Activated gamma-delta T cell treated with Interleukin-2 at 50 U/mL for 16 hours (primary cell): ENCODE measurements at places on chromosomes 7 and 10.

- no peak for DNase-seq
Observed at GRCh38 chr7:151060416-151061212, 1.2 kb downstream of the SLC4A2 start.

GRCh38 chr7:52569151-52569550 lies 466.3 kb upstream of the POM121L12 start:
- DNase-seq = no peak

DNA sequence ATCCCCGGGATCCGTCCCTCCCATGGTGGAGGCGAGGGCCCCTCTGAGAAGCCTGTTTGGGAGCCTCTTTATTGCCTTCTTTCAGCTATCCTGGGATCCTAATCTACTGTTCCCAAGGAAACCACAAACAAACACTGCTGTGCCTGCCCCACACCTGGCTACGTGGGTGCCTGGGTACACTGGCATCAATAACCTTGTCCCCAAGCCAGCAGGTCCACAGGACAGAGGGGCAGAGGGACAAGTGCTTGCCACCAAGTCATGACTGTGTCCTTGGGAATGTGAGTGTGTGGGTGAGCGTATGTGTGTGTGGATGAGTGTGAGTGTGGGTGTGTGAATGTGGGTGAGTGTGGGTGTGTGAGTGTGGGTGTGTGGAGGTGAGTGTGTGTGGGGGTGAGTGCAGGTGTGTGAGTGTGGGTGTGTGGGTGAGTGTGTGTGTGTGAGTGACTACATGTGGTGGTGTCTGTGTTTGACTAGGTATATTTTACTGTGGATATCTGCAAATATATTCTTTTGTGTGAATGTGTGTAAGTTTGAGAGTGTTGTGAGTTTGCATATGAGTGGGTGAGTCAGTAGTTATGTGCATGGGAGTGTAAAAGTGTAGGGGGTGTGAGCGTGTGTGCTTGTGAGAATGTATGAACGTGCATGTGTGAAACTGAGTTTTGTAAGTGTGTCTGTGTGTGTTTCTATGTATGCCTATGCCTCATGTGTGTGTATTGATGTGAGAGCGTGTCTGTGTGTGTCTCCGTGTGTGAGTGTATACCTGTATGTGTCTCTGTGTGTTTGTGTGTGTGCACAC lies 96.1 kb downstream of the TNS3 start:
- no peak for DNase-seq

DNA sequence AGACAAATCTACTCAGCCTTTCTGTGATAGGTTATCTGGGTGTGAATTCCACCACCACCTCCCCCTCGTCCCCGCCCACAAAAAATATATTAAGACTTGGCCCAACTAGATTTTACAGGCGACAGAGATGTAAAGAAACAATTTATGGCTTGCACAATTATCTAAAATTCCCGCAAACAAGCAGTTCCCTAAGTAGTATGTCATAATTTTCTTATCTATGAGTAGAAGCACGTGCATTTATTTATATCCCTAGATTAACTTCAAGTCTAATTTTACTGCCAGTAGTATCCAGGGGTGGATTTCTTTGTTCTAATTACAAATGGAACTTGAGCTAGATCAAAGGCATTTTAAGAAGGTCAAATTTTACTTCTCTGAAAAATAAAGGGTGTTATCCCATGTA lies 1.7 kb downstream of the TSPAN12 start:
- no peak for DNase-seq

GRCh38 chr7:44281811-44282600 lies 43.4 kb downstream of the CAMK2B start:
- no peak for DNase-seq

DNA sequence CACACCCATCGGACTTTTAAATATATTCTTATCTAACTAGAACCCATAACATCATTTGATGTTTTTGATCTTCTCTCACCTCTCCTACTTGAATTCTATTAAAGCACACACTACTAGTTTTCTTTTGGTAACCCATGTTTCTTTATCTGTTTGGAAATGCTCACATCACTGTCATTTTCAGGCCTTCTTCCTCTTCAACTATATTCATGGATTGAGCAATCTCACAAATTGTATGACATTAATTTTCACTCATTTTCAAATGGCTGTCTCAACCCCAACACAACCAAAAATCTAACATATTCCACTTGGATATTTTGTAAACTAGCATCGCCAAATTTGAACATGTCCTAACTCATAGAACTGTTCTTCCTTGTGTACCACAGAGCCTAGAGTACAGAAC lies 488.0 kb upstream of the SEMA3A start:
- DNase-seq = no peak

DNA sequence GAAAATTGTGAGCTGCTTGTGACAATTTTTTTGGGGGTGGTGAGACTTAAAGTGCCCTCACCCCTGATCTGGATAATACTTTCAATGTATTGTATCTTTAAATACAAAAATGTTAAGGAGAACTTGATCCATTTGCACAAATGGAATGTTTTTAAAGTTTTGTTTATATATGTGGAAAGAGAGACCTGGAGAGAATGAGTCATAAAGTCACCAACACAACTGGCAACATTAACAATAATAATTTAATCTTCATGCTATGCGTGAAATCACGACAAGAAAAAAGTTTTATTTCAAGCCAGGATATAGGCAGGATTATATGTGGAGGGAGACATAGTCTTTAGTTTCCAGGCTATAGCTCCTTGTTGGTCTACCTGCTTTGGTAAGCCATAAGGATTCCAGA lies 537.5 kb downstream of the GPAM start:
- no peak for DNase-seq

DNA sequence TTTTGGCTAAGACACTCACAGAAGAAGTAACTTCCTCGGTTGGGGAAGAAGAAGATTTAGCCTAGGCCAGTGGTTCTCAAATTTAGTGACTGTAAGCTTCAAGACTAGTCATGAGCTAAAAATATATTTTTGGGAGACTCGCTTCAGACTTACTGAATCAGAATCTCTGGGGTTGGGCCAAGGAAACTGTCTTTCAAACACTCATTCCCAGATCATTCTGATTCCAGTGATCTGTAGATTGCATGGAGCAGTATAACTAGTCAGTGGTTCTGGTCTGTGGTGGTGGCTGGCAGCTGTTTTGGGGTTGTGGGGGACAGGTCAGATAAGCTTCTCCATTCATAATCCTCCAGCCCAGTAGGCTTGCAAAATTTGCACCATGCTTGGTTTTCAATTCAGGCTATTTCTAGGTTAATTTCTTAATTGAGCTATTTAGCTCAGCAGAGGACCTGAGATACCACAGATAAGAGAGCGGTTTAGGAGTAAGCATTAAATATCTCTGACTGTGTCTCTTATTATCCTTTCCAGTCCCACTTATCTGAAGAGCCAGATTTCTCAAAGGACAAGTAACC lies 3.8 kb upstream of the KAT6B start:
- DNase-seq = no peak

GRCh38 chr7:81925530-81925929 lies 155.7 kb upstream of the HGF start:
- no peak for DNase-seq

- no peak for DNase-seq
Observed at GRCh38 chr10:11449761-11450160, 161.7 kb downstream of the USP6NL start.

DNA sequence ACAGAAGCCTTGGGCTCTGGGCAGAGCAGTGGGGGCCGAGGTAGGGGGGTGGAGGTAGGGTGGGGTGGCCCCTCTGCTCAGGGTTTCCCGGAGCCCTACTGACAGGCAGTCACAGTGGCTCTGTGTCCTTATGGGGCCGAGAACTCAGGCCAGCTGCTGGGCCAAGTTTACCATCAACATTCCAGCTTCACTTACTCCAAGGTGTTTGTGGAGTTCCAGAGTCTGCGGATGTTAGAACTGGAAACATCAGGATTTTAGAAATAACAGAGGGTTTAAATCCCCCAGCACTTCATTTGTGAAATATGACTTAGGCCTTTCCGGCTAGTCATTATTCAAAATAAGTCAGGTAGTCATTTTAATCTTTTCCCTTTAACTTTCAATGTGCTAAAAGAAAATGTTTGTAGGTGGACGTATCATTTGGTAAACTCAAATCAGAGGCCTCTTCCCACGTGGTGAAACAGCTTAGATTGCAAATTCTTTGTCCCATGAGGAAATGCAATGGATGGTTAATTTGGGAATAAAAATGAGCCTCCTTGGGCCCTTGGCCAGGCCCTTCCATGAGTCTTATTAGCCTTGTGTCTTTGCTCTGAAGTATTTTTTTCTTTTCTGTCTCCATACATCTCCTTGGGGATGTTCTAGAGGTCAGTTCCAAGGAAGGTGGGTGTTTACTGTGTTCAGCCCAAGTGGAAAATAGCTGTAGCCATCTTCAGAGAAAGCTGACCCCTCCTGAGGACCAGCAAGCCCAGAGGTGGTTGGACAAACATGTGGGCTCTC lies 99.6 kb upstream of the BTBD16 start:
- no peak for DNase-seq

DNA sequence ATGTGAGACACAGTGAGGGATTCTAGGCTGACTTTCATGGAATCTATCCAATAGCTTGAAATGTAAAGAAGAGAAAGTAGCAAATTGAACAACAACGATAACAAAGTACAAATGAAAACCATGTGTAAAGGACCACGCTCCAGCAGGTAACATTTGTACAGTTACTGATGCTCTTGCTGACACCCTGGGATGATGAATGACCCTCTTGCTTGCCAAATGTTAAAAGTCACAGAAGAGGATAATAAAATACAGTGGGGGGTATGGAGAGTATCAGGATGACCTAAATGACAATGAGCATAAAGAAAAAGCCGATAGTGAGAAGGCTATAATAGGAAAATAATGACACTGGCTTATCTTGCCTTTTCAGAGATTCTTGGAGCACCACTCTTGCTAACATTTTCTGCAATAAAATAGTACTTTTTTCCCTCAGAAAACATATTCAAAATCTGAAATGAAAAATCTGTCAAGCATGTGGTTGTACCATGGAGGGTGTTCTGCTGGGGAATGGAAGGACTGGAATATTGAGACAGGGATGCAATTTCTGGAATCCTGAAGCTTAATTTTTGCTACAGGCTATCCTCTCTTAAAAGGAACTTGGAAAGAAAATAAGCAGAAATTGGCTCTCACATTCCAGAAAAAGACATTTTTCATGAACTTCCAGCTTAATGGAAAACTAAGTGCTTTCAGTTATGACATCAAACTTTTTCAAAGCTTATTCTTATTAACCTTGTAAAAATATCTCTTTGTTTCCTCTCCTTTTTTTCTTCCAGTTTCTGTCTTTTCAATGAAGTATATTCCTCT lies 303.2 kb upstream of the GHITM start:
- DNase-seq = no peak

GRCh38 chr7:151869109-151869428 lies 7.8 kb downstream of the PRKAG2 start:
- DNase-seq = no peak

- no peak for DNase-seq
Observed at GRCh38 chr7:152512706-152513105, 76.9 kb upstream of the KMT2C start.

GRCh38 chr10:78353636-78354035 lies 320.0 kb downstream of the RPS24 start:
- DNase-seq = no peak

DNA sequence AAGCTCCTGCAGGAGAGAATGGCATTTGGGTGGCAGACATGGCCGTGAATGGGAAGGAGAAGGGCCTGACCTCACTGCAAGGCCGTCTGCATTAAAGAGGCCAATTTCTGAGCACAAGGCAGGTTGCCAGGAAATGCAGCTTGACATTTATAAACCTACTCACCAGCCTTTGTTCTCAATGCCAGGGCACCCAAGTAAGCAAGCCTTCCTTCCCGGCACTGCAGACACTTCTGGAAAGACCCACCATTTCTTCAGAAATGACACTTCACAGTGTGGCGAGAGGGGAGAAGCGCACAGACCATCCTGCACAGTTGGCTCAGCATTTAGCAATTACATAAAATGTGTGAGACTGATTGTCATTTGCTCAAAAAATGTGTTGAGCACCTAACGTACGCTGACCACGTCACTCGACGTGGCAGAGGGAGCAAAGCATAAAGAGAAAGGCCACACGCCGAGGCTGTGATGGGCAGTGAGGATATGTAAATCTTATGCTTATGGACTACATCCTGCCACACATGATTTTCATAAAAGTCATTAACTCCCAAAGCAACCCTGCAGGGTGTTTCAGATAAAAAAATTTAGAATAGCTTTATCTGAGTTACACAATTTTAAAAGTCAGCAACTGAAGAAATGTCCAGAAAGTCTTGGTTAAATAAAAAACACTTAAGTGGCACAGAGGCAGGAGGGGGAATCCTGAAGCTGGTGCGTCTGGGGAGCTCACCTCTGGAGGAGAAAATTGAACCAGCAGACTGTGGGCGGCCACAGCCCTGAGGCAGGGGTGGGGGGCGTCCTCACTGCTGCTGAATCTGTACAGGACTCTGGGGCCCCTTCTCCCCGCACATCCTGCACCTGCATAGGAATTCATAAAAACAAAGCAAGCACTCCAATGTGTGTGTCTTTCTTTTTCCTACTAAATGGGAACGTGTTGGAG lies 543.8 kb downstream of the PTPRN2 start:
- DNase-seq = no peak

GRCh38 chr7:134920026-134920753 lies 66.1 kb upstream of the AGBL3 start:
- DNase-seq = no peak

DNA sequence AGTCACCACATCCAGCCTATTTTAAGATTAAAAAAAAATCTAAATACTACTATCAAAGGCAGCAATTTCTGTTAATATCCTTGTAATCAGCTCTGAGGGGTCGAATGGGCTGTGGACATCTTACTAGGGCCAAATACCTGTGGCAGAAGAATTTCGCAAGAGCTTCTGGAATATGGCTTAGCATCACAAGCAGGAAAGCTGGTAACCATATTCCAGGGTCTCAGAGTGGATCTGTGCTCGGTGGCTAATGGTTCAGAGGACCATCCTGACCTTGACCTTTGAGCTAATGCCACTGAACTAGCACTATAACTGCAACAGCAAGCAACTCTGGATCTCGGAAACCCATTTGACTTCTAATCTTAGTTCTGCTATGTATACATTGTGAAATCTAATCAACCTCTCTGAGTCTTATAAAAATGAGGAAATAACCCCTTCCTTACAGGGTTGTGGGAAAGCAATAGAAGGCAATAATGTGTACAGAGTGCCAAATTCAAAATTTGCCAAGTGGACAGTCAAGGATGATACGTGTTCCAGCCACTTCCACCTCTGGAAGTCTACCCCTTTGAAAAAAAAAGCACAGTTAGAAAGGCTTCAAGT lies 65.5 kb downstream of the CYP26A1 start:
- no peak for DNase-seq

DNA sequence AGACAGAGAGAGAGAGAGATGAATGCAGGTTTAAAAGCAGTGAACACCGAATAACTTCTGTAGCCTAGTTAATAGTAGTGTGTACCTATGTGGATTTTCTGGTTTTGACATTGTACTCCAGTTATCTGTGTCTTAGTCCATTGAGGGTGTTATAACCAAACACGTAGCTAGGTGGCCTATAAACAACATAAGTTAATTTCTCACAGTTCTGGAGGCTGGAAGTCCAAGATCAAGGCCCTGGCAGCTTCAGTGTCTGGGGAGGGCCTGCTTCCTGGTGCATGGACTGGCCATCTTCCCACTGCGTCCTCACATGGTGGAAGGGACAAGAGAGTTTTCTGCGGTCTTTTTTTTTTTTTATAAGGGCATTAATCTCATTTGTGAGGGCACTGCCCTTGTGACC lies 23.5 kb downstream of the AOC1 start:
- no peak for DNase-seq

- no peak for DNase-seq
Observed at GRCh38 chr7:130732980-130733930, 752 bp downstream of the KLF14 start.
